ENCODE measurements at places on chromosomes 12 and 14.
A peak's percentile ranks its signal among the peaks of the same experiment; 100 is the strongest.

DNA sequence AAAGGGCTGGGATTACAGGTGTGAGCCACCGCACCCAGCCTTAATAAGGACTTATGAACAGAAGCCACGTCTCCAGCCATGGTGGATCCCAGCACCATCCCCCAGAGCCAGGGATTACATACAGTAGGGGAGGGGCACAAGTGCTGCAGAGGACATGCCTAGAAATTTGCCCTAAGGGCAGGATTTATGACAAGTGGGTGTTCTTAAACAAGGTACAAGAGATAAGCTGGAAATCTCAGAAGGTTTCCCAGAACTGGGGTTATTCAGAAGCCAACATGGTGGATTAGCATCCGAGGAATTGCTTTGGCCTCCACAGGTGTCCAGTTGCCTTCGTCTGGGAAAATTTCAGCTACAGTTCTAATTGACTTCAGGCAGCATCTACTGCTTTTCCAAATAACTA, 114.4 kb upstream of the EGLN3 start:
- no peak for DNase-seq

GRCh38 chr14:51776102-51776894, 84.1 kb upstream of the GNG2 start:
- peak; percentile 29 for DNase-seq

DNA sequence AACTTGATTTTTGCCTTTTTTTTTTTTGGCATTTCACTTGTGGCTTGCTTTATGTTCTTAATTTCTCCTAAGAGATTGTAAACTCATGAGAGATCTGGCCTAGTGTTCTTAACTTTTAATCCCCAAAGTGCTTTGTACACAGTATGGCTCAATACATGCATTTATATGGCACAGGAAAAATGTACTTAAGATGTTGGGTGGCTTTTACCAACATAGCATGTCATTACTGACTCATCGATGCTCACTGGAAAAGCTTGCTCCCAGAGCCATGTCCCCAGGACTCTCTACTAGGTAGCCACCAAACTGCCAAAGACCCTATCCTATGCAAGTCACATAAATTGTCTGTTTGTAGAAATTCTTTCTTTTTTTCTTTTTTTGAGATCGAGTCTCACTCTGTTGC, 13.1 kb upstream of the SMCO3 start:
- DNase-seq: no peak

GRCh38 chr14:44297437-44297836, 209.6 kb downstream of the FSCB start:
- DNase-seq: no peak

DNA sequence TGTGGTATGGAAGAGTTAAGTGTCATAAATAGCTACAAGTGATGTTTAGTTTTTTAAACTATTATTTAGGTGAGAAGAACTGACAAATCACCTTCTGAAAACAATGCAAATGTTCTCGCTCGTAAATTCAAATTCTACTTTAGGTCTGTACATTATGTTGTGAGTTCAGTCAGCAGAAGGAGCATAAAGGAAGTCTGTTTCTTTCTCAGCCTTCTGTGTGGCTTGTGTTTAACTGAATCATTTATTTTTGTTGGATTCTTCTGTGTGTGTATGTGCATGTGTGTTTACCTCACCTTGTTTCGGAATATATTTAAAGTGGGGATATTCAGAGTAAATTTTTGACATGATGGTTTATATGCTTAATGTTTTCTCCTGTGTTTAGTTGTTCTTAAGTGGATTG, 285.9 kb downstream of the TMTC2 start:
- DNase-seq: no peak

- peak; percentile 31 for DNase-seq
Observed at GRCh38 chr14:55333711-55334485, 62.7 kb downstream of the FBXO34 start.

All from CD4-positive, alpha-beta T cell treated with Interleukin-6 for 4 hours (primary cell).